ENCODE measurements at places on chromosomes 7 and 10.

GRCh38 chr10:127980898-127981297, 74.0 kb downstream of the PTPRE start:
- no peak for DNase-seq

GRCh38 chr7:77254429-77254828, 54.8 kb upstream of the FGL2 start:
- DNase-seq = no peak

DNA sequence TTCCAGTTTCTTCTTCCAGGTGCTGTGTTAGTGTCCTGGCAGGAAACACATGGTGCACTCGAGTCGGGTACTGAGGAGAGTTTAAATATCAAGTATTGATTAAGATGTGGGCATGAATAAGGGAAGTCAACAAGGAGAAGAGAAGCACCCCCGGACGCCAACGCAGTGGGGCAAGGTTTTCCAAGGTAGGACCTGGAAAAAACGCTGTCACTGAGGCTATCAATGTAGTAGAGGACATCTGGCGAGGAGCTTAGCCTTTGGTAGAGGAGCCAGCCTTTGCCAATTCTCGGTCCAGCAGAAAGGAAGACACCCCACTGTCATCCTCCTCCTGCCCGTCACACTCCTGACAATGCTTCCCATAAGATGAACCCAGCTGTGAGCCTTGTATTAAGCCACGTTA, 159.6 kb downstream of the TEX36 start:
- DNase-seq = no peak

GRCh38 chr7:26169271-26169670, 17.3 kb downstream of the NFE2L3 start:
- DNase-seq = no peak

DNA sequence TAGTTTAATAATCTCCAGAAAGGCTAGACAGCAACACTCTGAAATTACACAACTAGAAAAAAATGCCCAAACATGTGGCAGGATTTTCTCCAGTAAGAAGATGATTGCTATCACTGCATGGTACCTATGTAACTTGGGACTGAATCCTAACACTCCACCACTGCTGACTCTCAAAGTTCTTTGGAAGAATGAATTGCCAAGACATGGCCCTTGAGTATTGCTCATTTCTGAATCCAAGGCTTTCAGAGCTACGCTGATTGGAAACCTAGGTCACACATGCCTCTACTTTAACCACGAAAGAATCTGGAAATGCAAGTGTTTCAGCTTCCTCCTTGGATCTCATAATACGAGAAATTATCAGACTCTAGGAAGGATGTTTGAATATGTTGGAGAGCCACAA, 167.5 kb upstream of the CELF2 start:
- no peak for DNase-seq

DNA sequence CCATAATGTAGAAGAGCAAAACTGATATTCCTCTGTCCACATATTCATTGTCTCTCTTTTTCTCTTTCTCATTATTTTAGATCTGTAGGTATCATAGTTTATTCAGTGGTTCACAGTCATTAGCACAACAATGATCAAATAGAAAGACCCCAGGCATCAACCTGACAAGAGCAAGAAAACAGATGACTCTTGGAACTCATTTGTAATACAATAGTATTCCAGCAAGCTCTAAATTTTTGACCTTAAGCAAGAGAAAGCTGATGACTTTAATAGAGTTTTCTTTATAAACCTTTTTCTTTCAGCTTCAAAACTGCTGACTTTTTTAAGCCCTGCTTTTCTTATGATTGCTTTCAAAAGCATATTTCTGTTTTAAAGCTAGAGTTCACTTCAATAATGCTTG, 507.5 kb upstream of the SORCS1 start:
- DNase-seq = no peak

- no peak for DNase-seq
Observed at GRCh38 chr7:133522501-133522900, 269.6 kb downstream of the EXOC4 start.

GRCh38 chr7:158484801-158485531, 102.7 kb downstream of the PTPRN2 start:
- no peak for DNase-seq

- no peak for DNase-seq
Observed at GRCh38 chr10:130835068-130835467, 476.5 kb downstream of the TCERG1L start.

DNA sequence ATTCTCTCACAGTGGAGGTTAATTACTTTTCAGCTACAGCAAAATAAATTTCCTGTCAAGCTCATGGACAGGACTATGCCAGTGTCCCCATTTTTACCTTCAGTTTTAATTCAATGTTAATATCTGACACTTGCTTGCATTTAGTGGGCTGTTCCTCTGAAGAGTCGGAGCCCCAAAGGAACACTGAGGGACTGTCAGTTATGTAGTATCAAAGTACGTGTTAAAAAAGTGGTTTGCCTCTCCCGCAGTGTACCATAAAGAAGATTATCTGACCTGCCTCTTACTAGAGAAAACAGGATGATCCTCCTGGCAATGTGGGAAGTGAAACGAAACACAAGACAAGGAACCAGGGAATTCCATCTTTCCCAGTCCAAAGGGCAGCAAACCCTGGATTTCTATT, 1010.9 kb upstream of the PHF14 start:
- no peak for DNase-seq

GRCh38 chr7:75739796-75740672, 1.3 kb upstream of the HIP1 start:
- DNase-seq = no peak

- DNase-seq = peak; percentile 85
Observed at GRCh38 chr10:101292194-101293006, 61.6 kb upstream of the BTRC start.

DNA sequence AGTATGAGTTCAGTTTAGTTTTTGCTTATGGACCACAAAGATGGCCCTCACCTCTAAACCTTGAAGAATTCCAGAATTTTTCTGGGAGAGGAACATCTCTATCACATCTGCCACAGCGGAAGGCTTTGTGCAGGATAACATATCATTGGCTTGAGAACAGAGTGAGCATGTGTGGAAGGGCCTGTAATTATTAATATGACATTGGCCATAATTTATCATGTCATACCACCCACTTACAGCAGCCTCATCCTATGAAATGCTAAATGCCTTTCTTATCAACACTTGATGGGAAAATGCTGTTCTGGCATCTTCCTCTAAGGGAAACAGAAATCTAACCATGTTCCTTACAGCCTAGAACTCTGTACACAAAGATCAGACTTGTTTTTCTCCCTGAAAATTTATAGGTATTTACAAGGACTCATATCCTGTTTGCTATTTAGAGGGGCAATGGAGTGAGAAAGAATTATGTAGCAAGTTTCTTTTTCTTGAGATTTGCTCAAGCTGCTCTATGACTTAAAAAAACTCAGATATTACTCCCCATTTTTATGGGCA, 817.3 kb downstream of the LRMDA start:
- DNase-seq = no peak

DNA sequence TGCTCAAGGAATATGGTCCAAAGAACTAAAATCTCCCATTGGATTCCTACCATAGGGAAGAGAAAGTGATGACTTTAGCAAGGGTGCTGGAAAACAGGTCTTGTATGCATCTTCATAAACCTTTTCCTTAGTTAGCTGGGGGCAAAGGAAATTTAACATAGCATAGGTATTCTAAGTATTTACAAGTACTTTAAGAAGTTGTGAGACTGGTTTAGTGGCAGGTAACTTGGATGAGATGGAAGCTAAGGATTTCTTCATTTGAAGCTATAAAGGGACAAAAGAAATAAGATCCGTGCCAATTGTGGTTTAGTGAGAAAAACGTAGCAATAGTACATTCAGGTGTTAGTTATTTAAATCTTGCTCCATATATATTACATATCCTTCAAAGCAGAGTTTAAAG, 183.4 kb upstream of the TCF7L2 start:
- no peak for DNase-seq

GRCh38 chr10:52353960-52354394, 39.9 kb downstream of the DKK1 start:
- no peak for DNase-seq

GRCh38 chr10:17353568-17354300, 100.7 kb downstream of the ST8SIA6 start:
- no peak for DNase-seq

DNA sequence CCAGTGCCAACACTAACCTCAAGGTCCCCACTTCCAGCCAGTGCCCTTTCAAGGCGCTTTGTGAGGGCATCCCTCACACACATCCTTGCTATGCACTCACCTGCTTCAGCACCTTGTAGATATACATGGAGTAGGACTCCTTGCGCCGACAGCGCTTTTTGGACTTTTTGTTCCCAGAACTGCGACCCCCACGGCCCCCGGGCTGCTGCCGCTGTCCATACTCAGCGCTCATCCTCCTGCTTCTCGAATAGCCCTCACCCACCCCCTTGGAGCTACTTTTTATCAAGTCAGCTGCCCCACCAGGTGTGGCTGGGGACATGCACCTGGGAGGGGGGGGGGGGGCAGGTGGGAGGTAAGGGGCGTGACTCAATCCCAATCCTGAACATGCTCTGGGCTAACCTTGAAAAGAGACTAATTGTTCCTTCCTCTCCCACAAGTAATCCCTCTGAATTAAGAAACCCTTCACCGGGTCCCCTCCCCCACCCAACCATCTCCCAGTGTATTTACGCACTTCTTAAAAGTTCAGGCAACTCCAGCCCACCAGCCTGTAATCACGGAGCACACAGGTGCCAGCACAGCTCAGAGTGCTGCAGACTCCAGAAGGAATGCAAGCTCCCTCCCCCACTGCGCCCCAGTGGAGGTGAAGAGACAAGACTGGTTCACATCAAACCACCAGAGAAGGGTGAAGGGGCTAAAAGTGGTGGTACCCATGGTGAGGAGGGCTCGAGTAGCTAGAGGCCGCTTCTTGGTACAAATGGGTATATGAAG, at the start of gene H2BK1:
TSS of gene H2BK1 (minus strand) at position 402 of the 768 bp plus-strand sequence. CDS start at position 232, 170 bp downstream.
- DNase-seq = no peak

DNA sequence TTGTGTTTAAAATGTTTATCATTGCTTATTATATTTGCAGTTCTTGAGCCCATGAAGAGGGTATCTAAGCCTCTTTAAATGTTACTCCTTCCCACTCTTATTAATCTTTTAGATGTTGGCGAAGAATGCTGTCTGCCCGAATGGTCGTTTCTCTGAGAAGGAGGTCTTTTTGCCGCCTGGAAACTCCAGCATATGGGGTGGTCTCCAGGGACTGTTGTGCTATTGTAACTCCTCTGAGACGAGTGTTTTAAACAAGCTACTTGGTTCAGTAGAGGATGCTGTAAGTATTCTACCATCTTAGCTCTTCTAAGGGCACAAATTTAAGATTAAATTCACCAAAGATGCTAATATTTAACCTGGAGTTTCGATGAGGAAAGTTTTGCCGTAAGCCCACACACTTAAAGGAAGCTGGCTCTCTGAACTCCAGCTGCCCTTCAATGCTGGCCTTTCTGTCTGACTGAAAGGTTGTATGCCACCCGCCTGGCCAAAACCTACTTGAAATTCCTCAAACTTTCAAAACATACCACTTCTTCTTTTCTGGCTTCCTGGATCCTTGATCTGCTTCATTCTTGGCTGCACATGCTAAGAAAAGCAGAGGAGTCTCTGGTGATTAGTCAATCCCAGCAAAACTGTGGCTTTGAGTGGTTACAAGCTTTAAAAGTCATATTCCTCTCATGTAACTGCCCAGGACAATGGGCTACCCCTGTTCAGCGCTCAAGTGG, 74.7 kb downstream of the ABCA13 start:
- DNase-seq = no peak

DNA sequence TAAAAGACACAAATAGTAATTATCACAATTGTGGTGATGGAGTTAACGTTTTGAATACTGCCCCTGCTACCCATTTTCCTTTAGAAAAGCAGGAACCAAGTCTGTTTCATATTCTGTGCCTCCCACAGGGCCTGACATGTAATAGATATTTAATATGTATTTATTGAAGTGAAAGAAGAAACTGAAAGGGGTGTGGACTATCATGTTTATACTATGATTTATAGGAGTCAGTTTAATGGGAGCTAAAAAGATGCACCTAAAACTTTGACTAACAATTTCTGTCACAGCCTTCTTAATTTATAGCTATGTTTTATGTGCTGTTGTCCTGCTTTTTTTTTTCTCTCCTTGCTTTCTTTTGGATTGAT, 24.1 kb upstream of the BHLHA15 start:
- no peak for DNase-seq

GRCh38 chr7:92588561-92588960, 1.6 kb downstream of the FAM133B start:
- no peak for DNase-seq

DNA sequence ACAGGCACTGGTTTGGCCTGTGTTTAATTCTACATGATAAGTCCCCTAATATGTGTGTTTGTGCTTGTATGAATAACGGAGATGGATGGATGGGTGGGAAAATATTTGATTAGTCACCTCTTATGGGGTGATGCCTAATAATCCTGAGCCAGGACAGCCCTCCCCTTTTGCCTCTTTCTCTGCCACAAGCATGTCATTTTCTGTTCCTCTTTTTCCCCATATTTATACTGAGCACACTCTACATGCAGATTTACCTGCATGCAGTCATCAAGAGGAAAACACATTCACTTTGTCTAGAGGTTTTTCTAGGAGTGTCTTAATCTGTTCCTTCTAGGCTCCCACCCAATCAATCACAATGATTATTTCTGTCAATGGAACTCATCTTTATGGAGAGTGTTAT, 111.6 kb upstream of the TBX20 start:
- no peak for DNase-seq

DNA sequence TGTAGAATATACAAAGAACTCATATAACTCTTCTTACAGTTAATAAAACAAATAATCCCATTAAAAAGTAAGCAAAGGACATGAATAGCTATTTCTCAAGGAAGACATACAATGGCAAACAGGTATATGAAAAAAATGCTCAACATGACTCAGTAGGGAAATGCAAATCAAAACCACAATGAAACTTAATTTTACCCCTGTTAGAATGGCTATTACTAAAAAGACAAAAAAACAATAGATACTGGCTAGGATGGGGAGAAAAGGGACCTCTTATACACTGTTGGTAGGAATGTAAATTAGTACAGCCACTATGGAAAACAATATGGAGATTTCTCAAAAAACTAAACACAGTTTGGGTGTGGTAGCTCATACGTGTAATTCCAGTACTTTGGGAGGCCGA, 37.8 kb downstream of the HERPUD2 start:
- no peak for DNase-seq

- DNase-seq = no peak
Observed at GRCh38 chr10:77774940-77775391, 137.4 kb upstream of the KCNMA1 start.

- no peak for DNase-seq
Observed at GRCh38 chr7:116715077-116715476, 43.1 kb downstream of the MET start.

- DNase-seq = no peak
Observed at GRCh38 chr10:55233505-55233904, 432.5 kb upstream of the PCDH15 start.

DNA sequence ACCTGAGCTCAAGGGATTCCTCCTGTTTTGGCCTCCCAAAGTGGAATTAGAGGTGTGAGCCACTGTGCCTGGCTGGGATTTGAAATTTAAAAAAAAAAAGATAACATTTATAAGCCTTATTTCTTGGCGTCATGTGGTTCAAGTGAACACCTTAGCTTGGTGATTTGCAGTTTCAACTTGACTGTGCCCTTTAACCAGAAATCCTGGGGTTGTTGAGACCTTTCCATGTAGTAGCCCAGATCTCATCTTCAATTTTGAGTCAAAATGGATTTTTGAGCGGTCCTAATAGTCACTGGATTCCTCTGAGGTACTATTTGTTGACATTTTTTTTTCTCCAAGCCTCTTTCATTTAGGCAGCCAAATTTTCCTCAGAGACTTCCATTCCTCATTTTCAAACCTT, 29.5 kb upstream of the FBXW4 start:
- no peak for DNase-seq

- DNase-seq = peak; percentile 69
Observed at GRCh38 chr7:158828133-158829020, 932 bp downstream of the ESYT2 start.

All from retina (tissue), 1 donor.